ENCODE measurements at places on chromosomes 7 and 10.

GRCh38 chr7:40403703-40404476, 269.1 kb downstream of the SUGCT start:
- no peak for DNase-seq

DNA sequence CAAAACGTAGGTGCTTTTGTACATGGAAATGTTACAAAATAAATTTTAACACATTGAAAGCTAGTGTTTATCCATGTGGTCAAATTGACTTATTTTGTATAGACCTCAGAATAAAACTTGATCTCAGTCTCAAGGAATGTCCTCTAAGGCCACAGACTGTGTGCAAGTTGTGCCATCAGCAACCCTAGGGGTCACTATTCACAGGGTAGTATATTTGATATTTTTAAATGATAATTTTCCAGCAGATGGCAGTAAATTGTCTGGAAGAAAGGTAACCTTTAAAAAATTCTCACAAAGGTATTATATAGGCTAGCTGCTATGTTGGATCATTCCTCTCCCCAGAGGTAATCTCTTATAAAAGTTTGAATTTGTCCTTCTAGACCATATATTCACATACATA, 12.9 kb upstream of the SNX10 start:
- peak; percentile 29 for DNase-seq

DNA sequence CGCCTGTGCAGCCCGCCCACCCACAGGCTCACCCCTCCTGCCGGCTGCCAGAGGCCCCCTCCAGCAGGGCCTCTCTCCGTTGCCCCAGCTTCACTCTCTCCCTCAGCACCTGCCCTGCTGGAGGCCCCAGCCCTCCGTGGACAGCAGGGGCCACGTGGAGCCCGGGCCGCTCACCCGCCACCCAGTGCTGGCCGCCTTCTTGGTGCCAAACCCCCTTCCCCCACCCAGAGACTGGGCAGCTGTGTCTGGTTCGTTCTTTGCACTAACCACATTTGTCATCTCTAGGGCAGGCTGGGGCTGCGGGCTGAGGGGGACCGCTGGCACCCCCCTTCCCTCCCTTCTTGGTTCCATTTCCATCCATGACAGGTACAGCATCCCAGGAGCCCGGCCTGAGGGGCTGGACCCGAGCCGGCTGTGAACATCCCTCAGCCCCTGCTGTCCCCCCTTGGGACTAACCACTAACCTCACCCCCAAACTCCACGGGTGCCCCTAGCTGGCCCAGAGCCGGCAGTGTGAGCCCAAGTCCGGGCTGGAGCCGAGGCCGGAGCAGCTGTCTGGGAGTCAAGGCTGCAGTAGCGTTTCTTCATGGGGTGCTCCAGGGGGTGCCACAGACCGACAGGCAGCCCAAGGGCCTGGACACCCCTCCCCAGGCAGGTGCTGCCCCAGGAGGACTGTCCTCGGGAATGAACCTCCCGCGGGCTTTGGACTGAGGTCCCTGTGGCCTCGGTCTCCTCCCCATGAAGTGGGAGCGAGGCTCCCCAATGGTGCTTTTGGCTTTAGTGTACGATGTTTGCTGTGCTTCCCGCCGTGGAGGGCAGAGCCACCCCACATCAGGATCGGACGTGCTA, 25.5 kb upstream of the AMZ1 start:
- no peak for DNase-seq

DNA sequence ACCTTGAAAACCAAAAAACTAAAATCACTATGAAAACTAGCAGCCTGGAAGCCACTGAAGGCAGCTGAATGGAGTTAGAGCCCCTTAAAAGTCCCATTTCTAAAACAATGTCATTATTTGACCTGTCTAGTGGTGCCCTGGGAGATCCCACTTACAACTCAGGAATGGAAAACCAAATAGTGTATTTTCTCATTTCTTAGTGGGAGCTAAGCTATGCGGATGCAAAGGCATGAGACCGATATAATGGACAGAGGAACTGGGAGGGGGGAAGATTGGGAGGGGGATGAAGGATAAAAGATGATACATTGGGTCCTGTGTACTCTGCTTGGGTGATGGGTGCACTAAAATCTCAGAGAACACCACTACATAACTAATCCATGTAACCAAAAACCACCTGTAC, 9.8 kb upstream of the GIMAP2 start:
- DNase-seq: no peak

DNA sequence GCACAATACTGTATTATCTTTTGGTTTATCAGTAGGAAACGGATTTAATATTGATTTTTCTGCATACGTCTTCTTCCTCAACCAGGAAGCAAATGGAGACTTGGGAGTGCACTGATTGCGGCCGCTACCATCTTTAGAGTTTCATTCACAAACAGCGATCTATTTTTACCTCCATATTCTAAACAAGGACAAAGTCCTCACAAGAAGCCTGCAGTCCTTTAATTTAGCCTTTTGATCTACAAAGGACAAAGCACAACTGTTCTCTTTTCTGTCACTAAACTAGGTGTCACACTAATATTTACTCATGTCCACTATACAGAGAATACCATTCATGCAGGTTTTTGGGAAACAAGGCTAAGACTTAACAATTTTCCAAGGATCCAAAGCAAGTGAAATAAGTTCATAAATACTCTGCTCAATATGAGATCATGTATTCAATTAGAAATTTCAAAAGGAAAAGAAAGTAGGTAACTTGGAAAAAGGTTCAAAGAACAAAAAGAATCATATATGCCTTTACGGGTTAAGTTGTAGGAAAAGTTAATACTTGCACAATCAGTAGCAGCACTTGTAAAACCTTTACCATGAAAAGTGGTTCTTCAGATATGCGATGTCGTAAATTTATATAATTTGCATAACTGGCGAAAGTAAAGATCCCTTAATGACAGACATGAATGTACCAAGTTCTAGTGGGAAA, 92.1 kb downstream of the UPF2 start:
- DNase-seq: no peak

GRCh38 chr7:44324481-44325200, 753 bp downstream of the CAMK2B start:
- no peak for DNase-seq

DNA sequence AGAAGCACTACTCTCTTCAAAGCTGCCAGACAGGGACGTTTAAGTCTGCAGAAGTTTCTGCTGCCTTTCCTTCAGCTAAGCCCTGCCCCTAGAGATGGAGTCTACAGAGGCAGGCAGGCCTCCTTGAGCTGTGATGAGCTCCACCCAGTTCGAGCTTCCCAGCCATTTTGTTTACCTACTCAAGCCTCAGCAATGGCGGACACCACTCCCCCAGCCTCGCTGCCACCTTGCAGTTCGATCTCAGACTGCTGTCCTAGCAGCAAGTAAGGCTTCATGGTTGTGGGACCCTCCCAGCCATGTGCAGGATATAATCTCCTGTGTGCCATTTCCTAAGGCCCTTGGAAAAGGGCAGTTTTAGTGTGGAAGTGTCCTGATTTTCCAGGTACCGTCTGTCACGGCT, 74.3 kb downstream of the TMEM26 start:
- no peak for DNase-seq

DNA sequence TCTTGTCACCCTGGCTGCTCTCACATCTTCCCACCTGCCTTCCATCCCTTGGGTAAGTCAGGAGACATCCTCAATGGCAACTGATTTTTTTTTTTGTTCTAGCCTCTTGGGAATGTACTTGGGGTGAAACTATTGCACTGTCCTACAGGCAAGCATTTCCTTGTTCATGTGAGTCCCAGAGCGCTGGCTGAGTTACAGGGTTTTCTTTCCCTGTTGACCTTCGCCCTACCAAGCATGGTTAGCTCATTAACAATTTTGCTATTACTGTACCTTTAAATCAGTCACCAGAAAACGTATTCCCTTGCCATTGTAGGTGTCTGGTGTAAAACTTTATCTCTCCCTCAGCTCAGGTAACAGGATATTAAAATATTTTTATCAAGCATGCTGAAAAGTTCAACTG, 98.9 kb downstream of the PRLHR start:
- DNase-seq: no peak

DNA sequence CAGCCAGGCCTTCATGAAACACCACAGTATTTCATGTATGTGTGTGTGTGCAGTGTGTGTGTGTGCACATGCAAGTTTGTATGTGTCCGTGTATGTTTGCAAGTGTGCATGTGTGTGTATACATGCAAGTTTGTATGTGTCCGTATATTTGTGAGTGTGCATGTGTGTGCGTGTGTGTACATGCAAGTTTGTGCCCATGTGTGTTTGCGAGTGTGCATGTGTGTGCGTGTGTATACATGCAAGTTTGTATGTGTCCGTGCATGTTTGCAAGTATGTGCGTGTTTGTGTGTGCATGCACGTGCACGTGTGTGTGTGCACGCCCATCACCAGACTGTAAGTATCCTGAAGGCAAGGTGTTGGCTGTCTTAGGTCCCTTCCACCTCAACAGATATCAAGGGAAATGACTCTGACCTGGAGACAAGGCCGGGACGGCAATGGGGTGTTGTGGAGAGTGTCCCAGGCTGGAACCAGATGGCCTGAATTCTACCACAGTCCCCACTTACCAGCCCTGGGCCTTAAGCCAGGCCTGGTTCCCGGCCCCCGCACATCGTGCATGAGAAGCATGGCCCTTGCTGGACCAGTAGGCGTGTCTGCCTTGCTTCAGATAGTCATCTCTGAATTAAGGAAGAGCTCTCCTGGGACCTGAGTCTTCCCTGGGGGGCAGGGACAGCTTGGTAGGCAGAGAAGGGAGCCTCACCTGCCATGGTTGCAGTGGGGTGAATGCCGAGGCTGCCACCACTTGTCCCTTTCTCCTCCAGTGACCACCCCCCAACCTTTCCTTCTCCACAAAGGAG, 140.0 kb downstream of the GRK5 start:
- no peak for DNase-seq

GRCh38 chr7:128842674-128843641, 12.8 kb downstream of the FLNC start:
- no peak for DNase-seq

DNA sequence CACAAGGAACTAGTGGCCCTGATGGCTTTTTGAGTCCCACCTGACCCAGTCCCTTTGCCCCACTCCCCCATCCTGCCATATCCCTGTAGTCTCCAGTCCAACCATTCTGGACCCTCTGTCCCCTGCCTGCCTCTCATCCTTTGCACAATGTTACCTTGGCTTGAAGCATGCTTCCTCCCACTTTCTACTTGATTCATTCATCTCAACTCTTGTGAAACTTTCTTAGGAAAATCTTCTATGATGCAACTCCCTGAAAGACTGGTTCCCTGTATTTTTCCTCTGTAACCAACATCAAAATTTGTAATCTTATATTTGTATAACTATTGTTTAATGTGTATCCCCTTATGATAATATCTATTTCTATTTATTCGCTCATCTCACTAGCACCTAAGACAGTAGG, 151.5 kb downstream of the LRRTM3 start:
- no peak for DNase-seq

DNA sequence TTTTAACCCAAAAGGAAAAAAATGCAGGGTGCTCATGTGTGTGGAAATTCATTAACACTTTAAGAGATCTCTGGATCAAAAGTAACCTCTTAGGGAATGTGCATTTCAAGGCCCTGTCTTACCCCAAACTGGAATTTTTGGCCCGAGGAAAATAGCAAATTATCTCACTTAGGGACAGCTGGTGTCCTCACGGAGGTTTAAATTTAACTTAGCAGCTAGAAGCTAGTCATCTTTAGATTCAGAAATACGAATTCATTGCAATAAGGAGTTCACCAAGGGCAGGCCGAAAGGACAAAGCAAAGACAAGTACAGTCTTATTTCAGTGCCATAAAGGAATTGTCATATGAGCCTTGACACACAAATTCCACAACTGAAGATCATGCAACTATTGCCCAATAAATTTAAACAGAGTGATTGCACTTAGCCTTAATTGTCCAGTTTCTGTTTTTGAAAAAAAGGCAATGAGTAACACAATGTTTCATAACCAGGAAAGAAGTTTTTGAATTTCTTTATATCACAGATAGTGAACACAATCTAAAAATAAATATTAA, 22.4 kb upstream of the SEMA3C start:
- DNase-seq: peak; percentile 49

Measured in T47D (cell line).